Breast epithelium (tissue), 4 donors: ENCODE measurements at places on chromosomes 6 and 20.

GRCh38 chr6:3506751-3507383 lies 50.0 kb upstream of the SLC22A23 start:
- DNase-seq, result no peak

DNA sequence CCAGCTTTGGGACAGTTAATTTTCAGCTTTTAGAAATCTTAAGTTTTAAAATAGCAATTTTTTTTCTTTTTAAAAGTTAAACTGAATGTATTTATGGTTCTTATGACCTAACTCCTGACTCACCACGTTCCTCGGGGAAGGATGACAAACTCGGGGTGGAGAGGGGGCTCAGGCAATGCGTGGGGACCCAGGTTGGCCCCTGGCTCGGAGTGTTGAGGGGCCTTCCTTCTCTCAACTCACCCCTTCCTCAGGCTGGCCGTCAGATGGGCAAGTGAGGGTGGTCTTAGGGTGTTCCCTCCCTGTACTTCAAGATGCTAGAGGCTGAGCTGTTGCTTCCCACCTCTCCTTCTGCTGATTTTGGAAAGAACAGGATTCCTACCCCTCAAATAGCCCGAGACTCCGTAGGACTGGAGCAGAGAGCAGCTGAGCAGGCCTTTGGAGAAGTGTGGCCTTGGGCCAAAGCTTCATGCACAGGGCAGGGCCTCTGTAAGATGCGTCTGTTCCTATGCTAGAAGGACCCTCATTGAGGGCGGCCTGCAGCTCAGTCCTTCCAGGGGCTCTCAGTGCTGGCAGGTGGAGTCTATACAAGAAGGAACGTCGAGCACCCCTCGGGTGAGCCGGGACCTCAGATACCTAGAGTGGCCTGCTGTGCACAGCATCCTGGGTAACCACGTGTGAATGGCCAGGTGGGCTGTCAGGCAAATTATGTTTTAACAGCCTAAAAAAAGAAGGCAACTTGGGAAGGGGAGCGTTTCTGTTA lies 79.3 kb downstream of the TCP11 start:
- no peak for DNase-seq

DNA sequence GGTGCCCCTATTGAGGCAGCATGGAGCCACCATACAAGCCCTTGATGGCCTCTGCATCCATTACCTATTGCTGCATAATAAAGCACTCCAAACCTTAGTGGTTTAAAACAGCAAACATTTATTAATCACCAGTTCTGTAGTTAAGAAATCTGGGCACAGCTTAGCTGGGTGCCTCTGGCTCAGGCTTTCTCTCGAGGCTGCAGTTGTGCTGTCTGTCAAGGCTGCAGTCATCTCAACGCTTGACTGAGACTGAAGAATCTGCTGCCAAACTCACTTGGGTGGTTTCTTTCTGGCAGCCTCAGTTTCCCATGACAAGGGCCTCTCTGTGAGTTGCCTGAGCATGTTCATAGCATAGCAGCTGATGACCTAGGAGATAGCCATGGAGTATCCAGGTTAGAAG lies 207.4 kb upstream of the LRFN2 start:
- DNase-seq, result no peak

GRCh38 chr6:159935633-159936032 lies 33.2 kb upstream of the IGF2R start:
- DNase-seq, result no peak

- no peak for DNase-seq
Observed at GRCh38 chr6:94130478-94130877, 711.1 kb upstream of the EPHA7 start.

- DNase-seq, result no peak
Observed at GRCh38 chr20:4335722-4336121, 320.4 kb upstream of the RNF24 start.

DNA sequence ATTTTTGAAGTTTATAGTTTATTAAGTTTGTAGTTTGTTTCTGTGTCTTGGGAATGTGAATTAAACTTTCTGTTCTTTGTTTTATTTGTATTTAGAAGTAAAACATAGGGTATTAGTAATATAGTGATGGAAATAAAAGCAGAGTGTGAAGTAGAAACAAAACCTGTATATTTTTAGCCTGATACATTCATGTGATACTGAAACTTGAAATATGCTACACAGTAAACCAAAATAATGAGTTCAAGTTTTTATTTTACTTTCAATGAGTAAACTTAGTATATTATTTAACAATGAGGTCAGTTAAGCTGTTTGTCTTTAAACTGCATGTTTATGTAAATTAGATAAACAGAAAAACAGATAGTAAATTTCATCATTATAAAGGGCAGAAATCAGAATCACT lies 1592.6 kb downstream of the GRIK2 start:
- no peak for DNase-seq

DNA sequence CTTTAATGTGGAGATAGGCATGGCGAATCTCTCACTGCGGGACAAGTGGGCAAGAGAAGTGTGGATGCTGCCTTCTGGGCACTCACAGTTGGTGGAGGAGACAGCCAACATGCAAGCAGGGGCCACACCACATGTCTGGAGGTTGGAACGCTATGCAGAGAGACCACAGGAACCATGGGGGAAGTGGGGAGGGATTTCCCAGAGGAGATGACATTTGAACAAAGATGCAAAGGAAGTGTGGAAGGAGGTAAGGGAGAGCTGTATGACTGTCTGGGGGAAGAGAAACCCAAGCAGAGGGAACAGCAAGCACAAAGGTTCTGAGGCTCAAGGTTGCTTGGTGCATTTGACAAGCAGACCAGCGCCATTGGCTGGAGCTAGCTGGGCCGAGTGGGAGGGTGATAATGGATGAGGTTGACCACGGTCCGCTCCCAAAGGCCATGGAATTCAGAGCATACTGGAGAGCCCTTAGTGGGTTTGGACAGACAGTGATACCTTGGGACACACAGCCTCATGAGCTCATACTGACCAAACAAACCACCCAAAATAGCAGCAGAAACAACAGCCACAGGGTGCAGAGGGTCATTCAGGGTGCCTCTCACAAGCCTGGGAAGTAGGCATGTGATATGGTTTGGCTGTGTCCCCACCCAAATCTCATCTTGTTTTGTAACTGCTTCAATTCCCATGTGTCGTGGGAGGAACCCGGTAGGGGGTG lies 7.6 kb upstream of the FAM110A start:
- peak; percentile 33 for DNase-seq

DNA sequence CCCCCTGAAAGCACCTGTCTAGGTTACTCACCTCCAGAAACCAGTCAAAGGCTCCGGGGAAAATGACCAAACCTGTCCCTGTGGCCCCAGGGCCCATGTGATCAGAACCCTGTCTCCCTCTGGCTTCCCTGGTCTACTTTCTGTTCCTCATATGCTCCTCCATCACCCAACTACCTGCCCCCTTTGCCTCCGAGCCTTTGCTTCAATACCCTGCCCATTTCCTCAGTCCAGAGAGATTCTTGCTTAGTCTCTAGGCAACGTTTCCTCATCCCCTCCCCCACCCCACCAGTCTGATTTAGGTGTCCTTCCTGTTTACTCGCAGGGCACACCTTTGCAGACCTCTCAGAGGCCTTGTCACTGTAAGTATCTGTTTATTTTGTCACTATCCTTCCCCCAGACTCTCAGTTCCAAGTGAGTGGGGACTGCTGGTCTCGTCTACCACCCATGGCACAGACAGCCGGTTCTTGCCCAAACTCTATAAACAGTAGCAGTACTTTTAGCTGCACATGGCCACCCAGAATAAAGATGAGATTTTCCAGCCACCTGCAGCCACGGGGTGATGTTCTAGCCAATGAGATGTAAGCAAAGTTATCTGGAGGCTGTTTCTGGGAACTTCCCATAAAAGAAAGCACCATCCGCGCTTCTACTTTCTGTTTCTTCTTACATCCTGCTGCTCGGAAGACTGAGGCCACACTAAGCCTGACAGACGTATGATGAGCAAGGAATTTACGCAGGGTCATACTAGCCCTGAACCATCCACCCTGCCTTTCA lies 13.3 kb downstream of the ELOVL5 start:
- DNase-seq, result no peak

DNA sequence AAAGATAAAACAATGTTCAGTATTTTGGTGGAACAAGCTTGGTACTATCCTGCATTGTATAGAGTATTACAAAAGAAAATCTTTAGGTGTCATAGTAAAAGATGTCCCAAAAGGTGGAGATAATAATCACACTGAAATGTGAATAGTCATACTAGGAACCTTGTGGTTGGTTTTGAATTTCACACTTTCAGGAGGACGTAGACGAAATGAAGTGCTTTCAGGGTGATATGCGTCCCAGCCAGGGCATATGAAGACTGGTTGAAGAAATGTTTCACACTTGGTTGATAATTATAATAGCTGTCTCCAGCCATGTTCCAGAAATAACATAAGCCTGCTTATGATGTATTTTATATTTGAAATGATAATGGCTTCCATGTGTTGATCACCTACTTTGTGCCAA lies 60.4 kb downstream of the SCAND1 start:
- DNase-seq, result no peak

- DNase-seq, result no peak
Observed at GRCh38 chr6:52749556-52750152, 13.6 kb downstream of the GSTA2 start.

GRCh38 chr20:48832405-48832730 lies 4.6 kb upstream of the PREX1 start:
- no peak for DNase-seq

DNA sequence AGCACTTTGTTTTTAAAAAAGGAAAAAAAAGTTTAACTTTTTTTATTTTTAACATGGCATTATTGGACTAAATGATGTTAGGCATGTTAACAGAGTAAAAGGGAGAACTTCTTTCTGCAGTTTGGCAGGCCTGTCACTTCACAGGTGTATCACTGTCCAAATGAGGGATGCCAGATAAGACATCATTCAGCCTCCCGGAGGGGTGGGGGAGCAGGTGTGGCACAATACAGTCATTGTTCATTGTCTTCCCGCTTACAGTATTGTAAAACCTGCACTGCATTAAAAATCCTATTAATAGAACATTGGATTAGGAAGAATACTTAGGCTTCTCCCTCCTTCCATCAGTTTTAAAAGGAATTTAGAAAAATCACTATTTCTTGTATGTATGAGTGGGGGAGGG lies 80.7 kb downstream of the CARMIL1 start:
- no peak for DNase-seq

- DNase-seq, result no peak
Observed at GRCh38 chr6:132820629-132821381, 6.4 kb downstream of the RPS12 start.

- peak; percentile 14 for DNase-seq
Observed at GRCh38 chr6:7899101-7899888, 11.3 kb downstream of the TXNDC5 start.

DNA sequence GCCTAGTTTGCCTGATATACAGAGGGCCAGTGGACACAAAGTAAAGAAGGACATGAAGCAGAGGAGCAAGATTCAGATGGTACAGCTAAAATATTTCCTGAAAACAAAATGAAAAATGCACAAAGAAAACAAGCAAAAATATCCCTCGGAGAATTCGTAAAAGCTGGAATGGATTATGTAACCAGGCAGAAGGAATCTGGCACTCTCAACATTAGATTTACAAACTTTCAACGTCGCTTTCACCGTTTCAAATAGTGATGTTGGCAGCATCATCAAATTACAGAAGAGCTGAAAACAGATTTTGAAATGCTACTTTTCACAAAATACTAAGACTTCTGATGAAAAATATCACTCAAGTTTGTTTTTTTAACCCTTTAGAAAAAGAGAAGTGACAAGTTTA lies 11.7 kb downstream of the SMLR1 start:
- DNase-seq, result no peak

DNA sequence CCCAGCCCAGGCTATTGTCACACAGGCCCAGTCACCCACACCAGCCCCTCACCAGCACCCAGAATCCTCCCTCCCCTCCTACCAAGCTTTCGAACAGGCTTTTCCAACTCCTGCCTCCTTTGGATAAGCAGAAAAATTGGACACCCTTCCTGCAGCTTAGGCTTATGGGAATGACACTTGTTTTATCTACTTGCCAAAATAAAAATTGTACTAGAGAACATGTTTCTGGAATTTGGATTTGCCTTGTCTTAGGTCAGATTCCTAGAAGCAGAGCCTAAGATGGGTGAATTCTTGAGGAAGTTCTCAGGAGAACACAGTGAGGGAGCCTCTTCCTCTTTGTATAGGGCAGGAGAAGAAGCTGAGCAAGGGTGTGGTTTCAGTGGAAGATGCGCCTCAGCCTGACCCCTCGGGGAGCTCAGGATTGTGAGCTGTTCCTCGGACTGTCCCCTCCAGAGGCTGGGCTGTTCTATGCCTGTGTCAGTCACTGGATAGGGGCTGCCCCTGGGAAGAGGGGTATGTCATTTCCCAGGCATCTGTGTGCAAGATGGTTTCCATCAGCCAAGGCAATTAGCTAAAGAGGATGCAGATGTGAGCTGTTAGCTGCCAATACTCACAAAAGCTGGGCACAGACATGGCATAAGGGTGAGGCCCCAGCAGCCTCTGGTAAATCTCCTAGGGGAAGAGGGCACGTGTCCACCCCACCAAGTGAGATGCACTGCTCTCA lies 33.9 kb downstream of the ITPR3 start:
- DNase-seq, result no peak

- no peak for DNase-seq
Observed at GRCh38 chr20:61260905-61261304, 8.8 kb downstream of the CDH4 start.

- DNase-seq, result peak; percentile 62
Observed at GRCh38 chr20:57514273-57514751, 10.6 kb downstream of the CTCFL start.

DNA sequence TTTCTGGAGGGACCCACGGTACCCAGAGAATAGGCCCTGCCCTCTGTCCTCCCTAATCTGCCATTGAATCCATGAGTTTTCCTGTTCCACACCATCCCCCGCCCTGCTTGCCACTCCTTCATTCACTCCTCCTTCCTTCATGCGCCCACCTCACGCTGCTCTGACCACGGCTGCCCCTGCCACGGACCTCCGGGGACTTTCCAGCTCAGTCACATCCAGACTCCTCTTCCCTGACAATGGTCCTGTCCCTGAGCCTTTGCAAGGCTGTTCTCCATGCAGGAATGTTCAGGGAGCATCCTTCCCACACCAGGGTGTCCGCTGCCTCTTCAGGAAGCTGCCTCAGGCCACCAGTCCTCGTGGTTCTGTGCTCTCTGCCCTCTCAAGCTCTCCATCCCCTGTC lies 25.9 kb downstream of the GLP1R start:
- no peak for DNase-seq

DNA sequence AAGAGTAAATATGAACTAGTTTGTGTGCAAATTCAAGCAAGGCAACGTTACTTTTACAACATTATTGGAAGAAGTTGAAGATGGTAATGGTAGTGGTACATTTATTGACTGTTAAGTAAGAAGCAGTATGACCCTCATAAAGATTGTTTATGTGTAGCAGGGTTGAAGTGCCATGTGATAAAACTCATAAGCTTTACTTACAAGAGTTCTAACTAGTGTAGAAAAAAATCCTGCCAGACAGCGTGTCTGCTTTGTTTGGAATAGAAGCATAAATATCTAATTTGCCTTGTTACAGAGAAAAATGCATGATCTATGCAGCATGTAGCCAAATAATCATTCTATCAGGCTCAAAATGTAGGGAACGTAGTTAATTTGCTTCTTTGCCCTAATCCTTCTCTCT lies 450.8 kb upstream of the SOX4 start:
- no peak for DNase-seq

- DNase-seq, result no peak
Observed at GRCh38 chr20:13610184-13610583, 28.5 kb downstream of the TASP1 start.

- DNase-seq, result no peak
Observed at GRCh38 chr20:43731927-43732326, 5.1 kb upstream of the GTSF1L start.

GRCh38 chr6:148888856-148889255 lies 142.0 kb downstream of the UST start:
- no peak for DNase-seq

- no peak for DNase-seq
Observed at GRCh38 chr6:166167801-166168615, at the start of gene TBXT. TSS of gene TBXT (minus strand) at chr6:166167851. CDS start at chr6:166167591, 260 bp downstream.

- DNase-seq, result no peak
Observed at GRCh38 chr20:25586877-25587276, 1.5 kb upstream of the NINL start.
